ENCODE measurements at places on chromosomes 7 and 10. TPM values are rescaled to one million over a fixed set of nuclear protein-coding genes. Genes with fewer than 3 reads are reported as not detected.

Gene SRRM3
- total RNA-seq = 2.2 TPM

Gene LBX1
- not detected for total RNA-seq

Gene SLC13A4
- not detected for total RNA-seq

Gene PAX2
- 0.51 TPM for total RNA-seq

Gene ASB10
- not detected for total RNA-seq

Gene NOM1
- 23.0 TPM for total RNA-seq

Gene GNGT1
- not detected for total RNA-seq

Gene GPNMB
- total RNA-seq = 0.68 TPM

Gene SPDYE2
- not detected for total RNA-seq

Gene NPY4R2
- not detected for total RNA-seq

Gene GPR15LG
- not detected for total RNA-seq

Gene PRR15
- total RNA-seq = 0.17 TPM

Gene SRGN
- 622 TPM for total RNA-seq

Gene STAG3
- 0.17 TPM for total RNA-seq

Gene HOXA6
- 8.6 TPM for total RNA-seq

Gene MYL10
- total RNA-seq = not detected

Measured in dermis blood vessel endothelial cell (primary cell).